ENCODE measurements at places on chromosomes 13 and 19. TPM values are rescaled to one million over a fixed set of nuclear protein-coding genes. Genes with fewer than 3 reads are reported as not detected.

DNA sequence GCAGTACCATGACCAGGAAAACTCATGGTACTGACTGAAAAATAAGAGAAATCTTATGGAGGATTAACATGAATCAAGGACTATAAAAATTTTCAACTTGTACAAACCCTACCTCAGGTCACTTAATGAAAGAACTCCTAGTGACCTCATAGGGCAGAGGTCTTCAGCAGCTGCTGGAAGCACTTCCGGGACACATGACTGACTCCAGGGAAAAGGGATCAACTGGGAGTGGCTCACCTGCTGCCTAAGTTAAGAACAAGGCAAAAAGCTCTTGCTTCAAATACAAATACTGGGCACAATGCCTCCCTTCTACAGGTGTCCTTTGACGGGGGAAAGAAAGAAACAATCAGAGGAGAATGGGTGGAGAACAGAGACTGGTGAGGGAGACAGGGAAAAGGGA lies 18.6 kb downstream of the DOCK9 start:
- no peak for DNase-seq
- peak overlapping the region; percentile 12 for H3K27ac ChIP-seq
- H3K4me3 ChIP-seq = no peak overlapping the region
- peaks cover 1% of the 10 kb centered on the region for H3K36me3 ChIP-seq
- H3K4me1 ChIP-seq = peaks cover 19% of the 10 kb centered on the region

GRCh38 chr19:55369653-55370304 lies 484 bp downstream of the IL11 start:
- peaks cover 66% of the 10 kb centered on the region for H3K27me3 ChIP-seq
- H3K36me3 ChIP-seq = no peaks in the 10 kb centered on the region
- no peak overlapping the region for H3K27ac ChIP-seq
- H3K4me3 ChIP-seq = no peak overlapping the region
- no peak for DNase-seq
- peaks cover 5% of the 10 kb centered on the region for H3K4me1 ChIP-seq

DNA sequence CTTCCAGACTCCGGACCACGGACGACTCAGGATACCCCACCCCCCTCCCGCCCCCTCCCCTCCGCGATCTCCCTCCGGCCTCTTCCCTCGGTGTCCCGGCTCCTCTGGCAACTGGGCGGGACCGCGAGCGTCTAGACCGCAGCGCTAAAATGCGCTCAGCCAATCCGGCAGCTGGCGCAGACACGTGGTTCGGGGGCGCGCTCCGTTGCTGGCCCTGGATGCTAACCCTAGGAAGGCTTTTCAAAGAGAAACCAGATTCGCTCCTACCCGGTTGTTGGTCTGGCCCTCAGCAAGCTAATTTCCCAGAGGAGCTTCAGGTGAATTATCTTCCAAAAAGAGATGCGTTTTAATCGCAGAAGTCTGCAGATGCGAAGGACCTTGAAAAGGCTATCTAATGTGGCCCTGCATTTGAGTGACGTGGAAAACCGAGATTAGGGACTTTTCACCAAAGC lies at the start of gene DZIP1:
Gene DZIP1, minus strand, starts transcription at position 106 of the 452 bp plus-strand sequence. CDS start 2,677 bp downstream, outside the sequence.
- no peaks in the 10 kb centered on the region for H3K36me3 ChIP-seq
- H3K4me3 ChIP-seq = peak within 1 kb of the TSS; percentile 56
- H3K4me1 ChIP-seq = peaks cover 10% of the 10 kb centered on the region
- peak; percentile 75 for DNase-seq
- H3K27ac ChIP-seq = peak within 1 kb of the TSS; percentile 36

GRCh38 chr13:28624707-28625432 lies 34.1 kb upstream of the POMP start:
- H3K4me3 ChIP-seq = no peak overlapping the region
- no peak overlapping the region for H3K27ac ChIP-seq
- H3K4me1 ChIP-seq = peaks cover 8% of the 10 kb centered on the region
- DNase-seq = no peak

DNA sequence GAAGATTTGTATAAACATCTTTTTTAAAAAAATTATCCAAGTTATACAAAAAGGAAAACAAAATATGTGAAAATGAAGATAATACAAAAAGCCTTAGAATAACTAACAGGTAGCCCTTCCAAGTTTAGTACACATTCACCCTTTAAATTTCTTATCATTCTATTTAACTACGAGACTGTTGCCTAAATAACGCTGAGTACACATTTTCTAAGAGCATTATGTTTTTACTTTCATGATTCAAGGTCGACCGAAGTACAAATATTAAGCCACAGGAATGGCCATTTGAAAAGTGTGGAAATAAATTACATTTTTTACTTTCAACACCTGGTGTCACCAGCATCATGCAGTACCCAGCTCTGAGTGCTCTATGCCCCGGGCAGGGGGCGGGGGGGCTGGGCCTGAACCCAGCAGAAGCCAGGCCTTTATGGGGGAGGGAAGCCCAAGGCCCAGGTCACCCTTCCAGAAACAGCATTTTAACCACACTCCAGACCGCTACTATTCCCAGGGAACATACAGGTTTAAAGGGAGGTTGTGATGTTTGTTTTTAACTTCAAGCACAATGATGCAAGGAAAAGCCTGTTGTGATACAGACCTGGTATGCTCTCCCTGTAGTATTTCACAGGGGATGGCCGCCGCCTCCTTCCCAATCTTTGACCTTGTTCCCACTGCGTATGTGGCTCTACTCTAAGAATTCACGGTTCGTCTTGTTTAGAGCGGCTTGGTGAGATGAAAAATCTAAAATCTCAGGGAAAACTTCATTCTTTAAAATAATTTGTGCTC lies 24.0 kb downstream of the GGACT start:
- H3K27ac ChIP-seq = no peak overlapping the region
- no peaks in the 10 kb centered on the region for H3K36me3 ChIP-seq
- no peak overlapping the region for H3K4me3 ChIP-seq
- H3K4me1 ChIP-seq = no peaks in the 10 kb centered on the region
- DNase-seq = no peak

DNA sequence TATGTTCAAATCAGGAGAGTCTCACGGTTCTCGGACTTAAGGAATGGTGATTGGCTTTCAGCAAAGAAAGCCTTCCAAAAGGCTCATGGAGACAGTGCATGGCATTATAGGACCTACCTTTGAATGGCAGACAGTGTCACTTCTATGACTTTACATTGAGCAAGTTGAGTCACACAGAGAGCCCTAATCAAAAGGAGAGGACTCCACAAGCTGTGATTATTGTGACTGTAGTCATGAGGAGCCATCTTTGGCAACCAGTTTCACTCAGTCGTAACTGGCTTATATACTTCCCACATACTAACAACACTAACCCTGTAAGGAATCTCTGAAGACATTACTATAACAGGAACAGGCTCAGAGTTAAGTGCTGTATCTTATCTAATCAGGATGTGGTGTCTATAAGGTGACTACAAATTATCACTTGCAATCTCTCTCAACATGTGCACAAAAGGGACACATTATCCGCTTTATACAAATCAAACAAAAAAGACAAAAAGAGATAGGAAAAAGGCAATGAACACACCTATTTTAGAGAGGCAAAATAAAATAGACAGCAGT lies 6.1 kb downstream of the LGALS14 start:
- no peak overlapping the region for H3K4me3 ChIP-seq
- DNase-seq = no peak
- no peaks in the 10 kb centered on the region for H3K36me3 ChIP-seq
- no peaks in the 10 kb centered on the region for H3K27me3 ChIP-seq
- no peak overlapping the region for H3K27ac ChIP-seq
- H3K4me1 ChIP-seq = no peaks in the 10 kb centered on the region

DNA sequence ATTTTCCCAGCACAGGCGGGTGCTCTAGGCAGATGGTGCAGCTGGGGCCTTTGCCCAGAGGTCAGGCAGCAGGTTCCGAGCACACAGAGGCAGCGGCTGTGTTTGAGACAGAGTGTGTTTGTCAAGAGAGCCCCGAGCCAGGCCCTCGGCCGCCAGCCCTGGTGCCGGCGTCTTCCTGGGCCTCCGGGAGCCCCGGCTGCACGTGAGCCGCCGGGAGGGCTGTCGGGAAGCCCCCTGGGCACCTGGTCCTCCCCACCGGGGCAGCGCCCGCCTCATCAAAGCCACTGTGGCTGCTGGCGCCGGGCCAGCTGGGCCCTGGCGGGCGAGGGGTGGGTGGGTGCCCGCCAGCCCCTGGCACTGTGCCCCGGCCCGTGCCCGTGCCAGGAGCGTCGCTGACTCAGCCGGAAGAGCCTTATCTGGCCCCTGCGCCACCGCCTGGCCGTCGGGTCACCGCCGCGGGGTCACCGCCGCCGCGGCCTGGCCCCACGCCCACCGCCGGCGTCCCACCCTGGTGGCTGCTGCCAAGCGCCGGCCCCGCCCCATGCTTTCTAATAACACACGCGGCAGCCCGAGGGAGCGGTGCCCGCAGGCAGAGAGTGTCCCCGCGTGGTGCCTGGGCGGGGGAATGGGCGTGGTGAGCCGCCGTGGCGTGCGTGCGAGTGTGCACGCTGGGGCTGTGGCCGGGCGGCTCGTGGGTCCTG lies 14.9 kb downstream of the ARID3A start:
- H3K27ac ChIP-seq = peak overlapping the region; percentile 78
- no peaks in the 10 kb centered on the region for H3K36me3 ChIP-seq
- H3K4me1 ChIP-seq = peaks cover 23% of the 10 kb centered on the region
- H3K27me3 ChIP-seq = no peaks in the 10 kb centered on the region
- peak overlapping the region; percentile 41 for H3K4me3 ChIP-seq

The KLF12 gene
- 10.2 TPM for total RNA-seq

The TPGS1 gene
- total RNA-seq = 19.9 TPM

The PRDX2 gene
- total RNA-seq = 123 TPM

The EXOC3L2 gene
- 11.9 TPM for total RNA-seq

The CLEC11A gene
- total RNA-seq = 13.3 TPM

The ERICH6B gene
- total RNA-seq = not detected

The CNN1 gene
- total RNA-seq = 27.3 TPM

All from upper lobe of right lung (tissue), 1 donor.